ENCODE measurements at places on chromosomes 6 and 20.
A peak's percentile ranks its signal among the peaks of the same experiment; 100 is the strongest.

GRCh38 chr6:5634525-5634924, 372.2 kb downstream of the NRN1 start:
- no peak for ATAC-seq

GRCh38 chr6:158316022-158316421, 3.8 kb downstream of the TULP4 start:
- no peak for ATAC-seq

- no peak for ATAC-seq
These were observed 682 bp upstream of the CHD6 start for GRCh38 chr20:41618807-41619311.

DNA sequence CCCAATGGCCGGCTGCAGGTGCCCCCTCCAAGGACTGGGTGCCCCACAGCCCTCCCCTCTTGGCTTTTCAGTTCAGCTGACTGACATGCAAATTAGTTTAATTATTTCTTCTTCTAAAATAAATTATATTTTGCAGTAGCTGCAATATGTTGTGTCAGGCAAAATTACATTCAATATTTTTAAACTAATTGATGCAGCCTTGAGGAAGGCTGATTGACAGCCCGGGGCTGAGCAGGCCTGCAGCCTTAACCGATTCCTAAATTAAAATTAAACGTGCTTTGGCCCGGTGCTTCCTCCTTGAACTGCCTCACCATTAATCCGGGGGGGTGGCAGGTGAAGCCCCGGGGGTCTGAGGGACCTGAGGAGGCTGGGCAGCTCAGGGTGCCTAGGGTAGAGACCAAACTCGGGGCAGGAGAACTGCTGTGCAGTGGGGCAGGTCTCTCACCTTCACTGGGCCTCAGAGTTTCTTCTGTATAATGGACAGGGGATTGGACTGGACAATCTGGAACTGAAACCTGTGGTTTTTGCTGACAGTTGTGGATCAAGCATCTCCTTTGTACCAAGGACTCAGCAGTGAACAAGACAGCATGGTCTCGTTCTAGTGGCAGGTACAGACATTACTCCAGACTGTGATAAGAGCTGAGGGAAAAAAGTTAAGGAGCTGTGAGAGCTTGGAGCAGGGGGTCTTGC, 72.5 kb downstream of the CD40 start:
- ATAC-seq: no peak

- ATAC-seq: no peak
These were observed 1166.3 kb upstream of the CITED2 start for GRCh38 chr6:140540743-140541142.

DNA sequence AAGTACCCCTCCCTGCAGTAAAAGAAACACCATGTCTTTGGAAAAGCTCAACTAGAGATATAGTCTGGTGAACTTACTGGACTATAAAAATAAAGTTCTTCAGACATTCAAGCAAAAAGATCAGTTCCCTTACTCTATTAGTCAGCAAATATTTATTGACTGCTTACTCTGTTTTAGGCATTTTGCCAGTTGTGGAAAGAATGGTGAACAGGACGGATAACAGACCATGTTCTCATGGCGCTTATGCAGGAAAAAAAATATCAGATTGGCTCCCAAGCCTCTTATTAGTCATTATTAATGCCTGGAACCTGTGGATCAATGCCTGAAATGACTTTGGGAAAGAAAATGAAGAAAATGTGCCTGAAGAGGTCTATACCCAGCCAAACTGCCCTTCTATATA, 282.2 kb upstream of the EPHA7 start:
- no peak for ATAC-seq

DNA sequence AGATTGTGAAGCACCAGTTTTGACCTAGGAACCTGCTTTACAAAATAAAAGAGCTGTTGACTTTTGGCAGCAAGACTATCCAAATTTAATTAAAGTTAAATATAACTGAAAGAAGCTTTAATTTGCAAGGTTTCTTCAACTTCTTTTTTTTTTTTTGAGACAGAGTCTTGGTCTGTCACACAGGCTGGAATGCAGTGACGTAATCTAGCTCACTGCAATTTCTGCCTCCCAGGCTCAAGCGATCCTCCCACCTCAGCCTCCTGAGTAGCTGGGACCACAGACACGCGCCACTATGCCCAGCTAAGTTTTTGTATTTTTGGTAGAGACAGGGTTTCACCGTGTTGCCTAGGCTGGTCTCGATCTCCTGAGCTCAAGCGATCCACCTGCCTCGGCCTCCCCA, 13.7 kb upstream of the CSE1L start:
- no peak for ATAC-seq

DNA sequence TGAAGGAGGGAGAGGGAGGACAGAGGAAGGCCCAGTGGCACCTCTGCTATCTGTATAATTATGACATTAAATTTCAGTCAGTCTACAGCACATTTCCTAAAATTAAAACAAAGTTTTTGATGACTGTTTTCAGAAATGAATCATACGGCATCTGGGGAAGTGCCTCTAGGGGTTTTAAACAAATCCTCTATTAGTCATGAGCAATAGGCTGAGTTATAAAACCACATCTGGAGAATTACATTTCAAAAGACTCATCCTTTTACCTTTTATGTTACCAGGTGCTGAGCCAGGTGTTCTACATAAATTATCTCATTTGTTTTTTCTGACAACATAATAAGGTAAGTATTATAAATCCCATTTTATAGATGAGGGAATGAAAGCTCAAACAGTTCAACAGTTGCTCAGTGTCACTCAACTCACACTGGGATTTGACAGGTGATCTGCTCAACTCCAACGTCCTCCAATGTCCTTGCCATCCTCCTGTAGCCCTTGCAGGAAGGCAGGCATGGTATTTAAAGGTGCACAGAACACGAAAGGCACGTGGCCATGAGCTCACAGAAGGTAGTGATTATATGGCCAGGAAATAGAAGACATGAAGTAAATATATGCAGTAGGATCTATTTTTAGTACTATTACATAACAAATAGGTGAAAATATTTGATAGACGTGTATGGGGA, 184.2 kb upstream of the MAN1A1 start:
- ATAC-seq: peak; percentile 74

DNA sequence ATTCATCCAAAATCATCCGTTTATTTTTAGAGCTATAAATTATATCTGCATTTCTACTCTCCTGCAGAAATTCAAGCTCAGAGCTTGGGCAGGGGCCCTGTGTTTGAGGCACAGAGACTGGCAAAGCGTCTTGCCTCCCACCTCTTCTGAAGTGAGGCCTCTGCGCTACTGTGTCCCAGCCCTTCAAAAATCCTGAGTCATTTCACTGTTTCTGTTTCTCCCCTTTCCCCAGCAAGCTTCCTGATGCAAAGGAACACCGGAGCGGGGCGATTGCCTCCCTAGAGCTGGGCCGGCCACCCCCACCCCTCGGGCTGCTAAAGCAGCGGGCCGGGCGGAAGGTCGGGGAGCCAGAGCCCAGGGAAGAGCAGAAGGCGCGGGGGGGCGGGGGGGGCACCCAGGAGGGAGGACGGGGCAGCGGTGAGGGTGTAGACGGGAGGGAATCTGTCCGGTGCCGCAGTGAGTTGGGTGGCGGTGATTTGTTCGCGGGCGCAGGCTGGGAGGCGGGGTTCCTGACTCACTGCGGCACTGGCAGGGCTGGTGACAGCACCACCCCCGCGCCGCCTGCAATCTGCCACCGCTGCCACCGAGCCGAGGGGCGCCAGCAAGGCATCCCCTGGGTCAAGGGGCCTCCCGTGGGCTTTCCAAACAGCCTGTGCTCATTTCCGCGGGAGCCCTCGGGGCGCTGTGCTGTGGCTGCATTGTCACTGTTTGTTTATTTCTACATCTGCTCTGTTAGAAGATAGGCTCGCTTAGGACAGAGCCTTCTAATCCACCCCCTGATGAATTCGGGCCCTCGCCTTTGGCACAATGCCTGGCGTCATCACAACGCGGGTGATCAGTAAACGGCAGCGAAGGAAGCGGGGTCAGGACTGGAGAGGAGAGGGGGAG, 46.5 kb upstream of the SNAP25 start:
- peak; percentile 45 for ATAC-seq

GRCh38 chr6:74069089-74069581, 373.1 kb downstream of the CD109 start:
- ATAC-seq: no peak

DNA sequence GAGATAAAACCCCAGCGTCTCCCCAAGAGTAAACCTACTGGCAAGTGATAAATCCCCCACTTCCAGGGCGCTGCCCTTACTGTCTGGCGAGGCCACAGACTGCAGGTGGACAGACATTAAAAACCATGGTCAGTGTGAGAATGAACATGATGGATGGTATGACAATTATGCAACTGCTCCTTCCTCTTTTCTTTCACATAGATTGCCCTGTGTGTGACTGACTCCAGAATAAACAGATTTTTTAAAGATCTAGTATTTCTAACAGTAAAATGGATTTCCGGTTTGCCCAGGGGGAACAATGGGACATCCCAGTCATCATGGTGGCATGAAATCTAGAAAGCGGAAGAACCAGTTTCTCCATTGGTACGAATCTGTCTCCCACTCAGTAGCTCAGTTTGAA, 153.7 kb downstream of the FOXC1 start:
- ATAC-seq: no peak

All from activated CD4-positive, CD25-positive, alpha-beta regulatory T cell treated with anti-CD3 and anti-CD28 coated beads, Interleukin-2, amount 50 U/mL, for 24 hours (primary cell).